ENCODE measurements at places on chromosomes 2 and 18.

- DNase-seq: no peak
Measured at GRCh38 chr18:51266773-51267172, 69.3 kb upstream of the MEX3C start.

GRCh38 chr2:108534584-108535356 lies 500 bp downstream of the LIMS1 start:
- DNase-seq: no peak

DNA sequence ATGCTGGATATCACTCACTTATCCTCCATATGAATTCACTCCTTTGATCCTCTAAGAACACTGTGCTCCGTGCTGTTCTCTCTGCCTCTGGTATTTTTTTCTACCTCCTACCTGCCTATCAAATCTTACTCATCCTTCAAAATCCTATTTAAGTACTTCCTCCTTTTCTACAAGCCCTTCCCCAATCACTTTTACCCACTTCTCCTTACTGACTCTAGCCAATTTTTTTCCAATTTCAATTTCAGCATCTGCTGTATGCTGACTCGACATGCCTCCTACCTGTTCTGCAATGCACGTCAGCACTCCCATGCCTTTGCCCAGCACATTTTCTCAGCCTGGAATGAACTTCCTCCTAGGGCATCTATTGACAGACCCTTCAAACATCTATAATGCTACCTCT lies 37.3 kb upstream of the LNPK start:
- DNase-seq: no peak

DNA sequence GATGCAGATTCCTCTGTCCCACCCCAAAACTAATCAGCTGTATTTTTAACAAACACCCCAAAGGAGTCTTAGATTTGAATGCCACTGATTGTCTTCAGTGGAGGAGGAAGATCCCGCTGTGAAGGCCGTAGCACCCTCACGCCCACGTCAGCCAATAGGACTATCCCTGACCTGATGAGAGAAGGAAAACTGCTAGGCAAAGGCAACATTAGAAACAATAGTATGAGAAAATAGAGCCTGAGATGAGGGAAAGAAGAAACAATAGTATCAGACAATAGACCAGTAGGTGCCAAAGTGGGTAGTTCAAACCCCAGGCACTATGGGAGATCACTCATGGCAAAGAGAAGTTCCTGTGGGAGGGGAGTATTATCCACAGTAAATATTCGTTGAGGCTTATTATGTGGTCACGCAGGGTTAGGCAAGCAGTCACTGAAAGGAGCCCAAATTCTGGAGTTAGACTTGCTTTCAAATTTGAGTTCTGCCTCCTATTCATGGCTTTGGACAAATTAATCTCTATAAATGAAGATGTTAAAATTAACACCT lies 2.8 kb downstream of the PCBP1 start:
- DNase-seq: no peak

- DNase-seq: no peak
Measured at GRCh38 chr2:240561325-240561971, 1.3 kb downstream of the DUSP28 start.

GRCh38 chr18:77444385-77444784 lies 194.7 kb downstream of the GALR1 start:
- no peak for DNase-seq

DNA sequence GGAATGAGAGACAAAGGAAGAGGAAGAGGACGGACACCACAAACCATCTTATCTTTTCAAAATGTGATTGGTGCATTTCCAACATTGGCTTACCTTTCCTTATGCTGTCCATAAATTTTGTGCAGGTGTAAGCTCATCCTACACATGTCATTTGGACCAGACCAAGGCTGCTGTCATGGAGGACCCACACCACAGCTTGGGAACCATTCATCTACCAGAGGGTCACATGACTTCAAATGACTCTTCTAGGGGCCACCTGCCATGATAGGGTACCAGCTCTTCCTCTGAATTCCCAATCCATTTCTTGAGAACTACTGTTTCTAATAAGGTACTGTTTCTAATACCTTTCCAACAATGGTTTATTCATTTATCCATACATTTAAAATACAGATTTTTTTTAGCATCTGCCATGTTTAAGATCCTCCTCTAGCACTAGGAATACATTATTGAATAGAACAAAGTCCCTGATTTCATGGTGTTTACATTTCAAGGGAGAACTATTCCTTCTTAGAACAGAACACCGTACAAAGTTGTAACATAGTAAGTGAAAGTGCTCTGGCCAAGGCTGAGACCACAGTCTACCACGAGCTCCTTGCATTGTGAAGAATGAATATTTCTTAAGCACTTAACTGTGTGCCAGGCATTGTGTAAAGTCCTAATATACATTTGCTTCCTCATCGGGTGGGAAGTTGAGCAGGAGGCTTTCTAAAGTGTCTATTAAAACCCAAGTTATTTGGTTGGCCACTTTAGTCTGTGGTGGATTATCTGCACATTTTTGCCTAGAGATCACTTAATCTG lies 246.1 kb upstream of the FN1 start:
- DNase-seq: no peak

- no peak for DNase-seq
Measured at GRCh38 chr2:170819680-170820664, 3.3 kb downstream of the GAD1 start.

- no peak for DNase-seq
Measured at GRCh38 chr2:148046802-148047201, 25.9 kb downstream of the MBD5 start.

GRCh38 chr2:219851801-219852481 lies 224.5 kb downstream of the SLC4A3 start:
- no peak for DNase-seq

- DNase-seq: no peak
Measured at GRCh38 chr2:228197504-228197903, 16.0 kb upstream of the SPHKAP start.

- DNase-seq: no peak
Measured at GRCh38 chr18:43777636-43778304, 500.5 kb upstream of the SYT4 start.

DNA sequence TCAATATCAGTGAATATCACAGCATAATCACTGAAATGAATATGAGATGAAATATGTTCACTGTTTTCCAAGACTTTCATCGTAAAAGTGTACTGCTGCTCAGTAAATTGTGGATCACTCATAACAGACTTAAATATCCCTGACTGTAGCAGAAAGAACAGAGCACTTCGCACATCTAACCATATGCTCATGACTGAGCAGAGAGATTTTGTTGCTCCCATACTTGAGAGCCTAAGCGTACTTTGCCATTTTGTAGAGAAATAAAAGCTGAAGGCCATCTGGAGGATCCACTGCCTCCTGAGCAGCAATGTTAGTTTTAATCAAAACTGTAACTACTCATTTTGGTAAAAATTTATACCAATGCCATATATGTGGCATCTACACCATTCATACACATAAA lies 243.5 kb downstream of the STK39 start:
- DNase-seq: no peak

GRCh38 chr2:48059975-48060374 lies 153.7 kb upstream of the FBXO11 start:
- DNase-seq: no peak

- no peak for DNase-seq
Measured at GRCh38 chr2:234091883-234092282, 41.4 kb downstream of the SPP2 start.

GRCh38 chr2:234986390-234986789 lies 34.6 kb downstream of the SH3BP4 start:
- no peak for DNase-seq

- no peak for DNase-seq
Measured at GRCh38 chr18:24657444-24657842, 197.0 kb downstream of the HRH4 start.

DNA sequence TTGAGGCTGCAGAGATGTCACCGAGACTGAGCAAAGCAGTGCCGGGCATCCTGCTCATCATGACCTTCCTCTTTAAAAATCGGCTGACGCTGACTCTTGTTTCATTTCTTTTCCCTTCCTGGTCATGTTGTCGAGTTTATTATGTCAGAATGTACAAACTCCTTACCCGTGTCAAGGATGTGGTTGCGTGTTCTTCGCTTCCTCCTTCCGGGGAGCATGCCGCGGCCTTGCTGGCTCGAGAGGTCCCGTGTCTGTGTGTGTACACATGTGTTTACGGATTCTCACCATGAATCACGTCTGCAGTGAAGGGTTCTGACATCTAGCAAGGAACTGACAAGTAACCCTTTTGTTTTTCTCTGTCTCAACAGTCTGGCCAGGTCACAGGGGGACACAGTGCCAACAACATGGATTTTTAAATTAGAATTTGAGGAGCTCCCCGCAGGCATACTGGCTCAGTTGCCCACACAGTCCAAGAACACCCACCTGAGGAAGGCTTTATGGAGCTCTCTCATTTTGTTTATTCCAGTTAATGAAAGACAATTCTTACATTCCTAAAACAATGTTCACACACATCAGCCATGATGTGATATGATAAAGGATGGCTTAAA lies 60.2 kb downstream of the MYT1L start:
- no peak for DNase-seq

GRCh38 chr2:51511002-51511401 lies 479.1 kb upstream of the NRXN1 start:
- DNase-seq: no peak

DNA sequence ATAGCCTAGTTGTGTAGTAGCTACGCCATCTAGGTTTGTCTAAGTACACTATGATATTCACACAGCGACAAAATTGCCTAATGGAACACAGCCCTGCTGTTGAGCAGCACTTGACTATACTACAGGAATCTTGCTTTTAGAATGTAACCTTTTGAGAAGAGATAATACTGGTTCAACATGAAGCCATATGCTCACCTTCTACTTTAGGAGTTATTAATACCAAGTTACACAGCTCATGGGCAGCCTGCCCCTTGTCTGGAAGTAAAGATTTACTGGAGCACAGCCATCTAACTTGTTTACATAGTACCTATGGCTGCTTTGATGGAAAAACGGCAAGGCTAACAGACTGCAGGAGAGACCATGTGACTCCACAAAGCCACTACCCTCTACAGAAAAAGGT lies 174.8 kb downstream of the DYM start:
- DNase-seq: no peak

DNA sequence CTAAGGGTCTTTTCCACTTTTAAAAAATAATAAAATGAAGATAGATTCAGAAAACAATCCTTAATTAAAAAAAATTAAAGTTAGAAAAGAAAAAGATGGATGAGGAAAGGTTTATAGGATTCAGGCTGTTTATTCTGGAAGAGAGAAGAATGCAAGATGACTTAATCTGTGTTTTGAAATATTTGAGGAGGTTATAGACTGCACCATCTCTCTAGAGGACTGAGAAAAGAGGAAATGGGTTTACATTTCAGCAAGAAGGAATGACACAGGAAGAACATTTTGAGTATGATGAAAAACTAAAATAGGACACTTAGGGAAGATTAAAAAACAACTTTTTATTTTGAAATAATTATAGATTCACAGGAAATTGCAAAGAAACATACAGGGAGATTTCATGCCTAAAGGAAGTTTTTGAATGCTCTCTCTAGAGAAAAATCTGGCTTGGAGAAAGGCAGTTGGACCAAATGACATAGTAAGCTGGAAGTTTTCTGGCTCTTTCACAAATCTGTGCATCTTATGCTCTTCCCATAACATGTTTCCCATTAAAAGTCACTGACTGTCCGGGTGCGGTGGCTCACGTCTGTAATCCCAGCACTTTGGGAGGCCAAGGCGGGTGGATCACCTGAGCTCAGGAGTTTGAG lies 75.0 kb downstream of the CERS6 start:
- DNase-seq: no peak

DNA sequence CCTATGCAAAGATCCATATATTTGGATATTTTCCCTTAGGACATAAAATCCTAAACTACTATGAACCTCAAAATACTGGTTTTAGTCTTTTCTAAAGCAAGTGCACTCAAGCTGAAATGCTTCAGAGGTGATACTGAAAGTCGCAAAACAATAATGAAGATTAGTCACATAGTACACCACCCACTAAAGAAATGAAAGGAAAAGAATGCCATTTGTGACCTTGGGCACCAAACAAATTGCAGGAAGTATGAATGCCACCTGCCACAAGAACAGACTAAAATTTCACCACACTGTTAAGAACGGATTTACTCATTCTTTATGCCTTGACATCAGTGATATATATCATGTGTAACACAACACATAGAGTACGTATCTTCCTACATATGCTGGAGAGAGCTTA lies 161.5 kb downstream of the ZNF521 start:
- DNase-seq: no peak

GRCh38 chr18:46337271-46337670 lies 233.1 kb downstream of the HAUS1 start:
- no peak for DNase-seq

GRCh38 chr2:158221063-158222020 lies 119.7 kb downstream of the UPP2 start:
- DNase-seq: no peak

GRCh38 chr2:134261398-134262131 lies 7.7 kb downstream of the MGAT5 start:
- no peak for DNase-seq

DNA sequence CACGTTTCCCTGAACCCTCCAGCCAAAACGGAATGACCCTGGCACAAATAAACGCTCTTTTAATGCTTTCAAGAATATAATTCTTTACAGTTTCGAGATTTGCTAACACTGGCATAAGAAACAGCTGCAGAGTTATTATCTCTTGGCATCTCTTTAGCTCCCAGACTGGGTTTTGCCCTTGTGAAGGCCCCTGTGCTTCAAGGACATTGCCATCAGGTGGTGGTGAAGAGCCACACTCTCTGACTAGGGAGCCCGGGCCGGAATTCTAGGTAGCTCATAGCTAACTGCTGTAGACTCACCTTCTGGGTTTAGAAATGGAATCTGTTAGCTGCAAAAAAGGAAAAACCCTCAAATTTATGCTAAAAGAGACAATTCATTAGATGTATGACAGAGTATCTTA lies 13.3 kb upstream of the GALNT14 start:
- DNase-seq: no peak

DNA sequence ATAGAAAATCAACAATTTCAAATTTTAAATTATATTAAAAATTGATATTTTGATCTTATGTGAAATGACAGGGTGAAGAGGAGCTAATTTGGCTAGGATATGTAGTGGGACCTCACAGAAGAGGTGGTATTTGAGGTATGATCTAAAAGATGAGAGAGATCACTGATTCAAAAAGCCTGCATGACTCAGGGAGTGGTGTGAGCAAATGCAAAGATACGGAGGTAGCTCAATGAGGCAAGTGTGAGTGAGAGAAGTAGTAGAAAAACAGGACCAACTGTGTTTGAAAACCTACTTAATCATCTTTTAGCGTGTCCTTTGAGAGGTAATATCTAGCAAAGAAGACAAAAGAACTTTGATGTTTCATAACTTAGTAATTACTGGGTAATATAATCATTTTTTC lies 557.5 kb downstream of the DSC3 start:
- no peak for DNase-seq

GRCh38 chr18:79911344-79912270 lies 39.8 kb downstream of the SLC66A2 start:
- DNase-seq: no peak

GRCh38 chr18:56891116-56891515 lies 240.0 kb downstream of the WDR7 start:
- DNase-seq: no peak
